Bone marrow (tissue), 2 donors: ENCODE measurements at places on chromosomes 2 and 18.
A peak's percentile ranks its signal among the peaks of the same experiment; 100 is the strongest.

GRCh38 chr18:39622431-39622830 lies 2056.8 kb upstream of the CELF4 start:
- no peak for DNase-seq

- DNase-seq, result no peak
These were observed 102.4 kb downstream of the VAPA start for GRCh38 chr18:10015941-10016819.

GRCh38 chr18:48975817-48976649 lies 25.3 kb upstream of the SMAD7 start:
- no peak for DNase-seq

GRCh38 chr18:23400918-23401317 lies 52.2 kb upstream of the RIOK3 start:
- no peak for DNase-seq

- DNase-seq, result no peak
These were observed 45.4 kb upstream of the RHOB start for GRCh38 chr2:20401489-20401835.

- no peak for DNase-seq
These were observed 87.9 kb upstream of the MAP4K3 start for GRCh38 chr2:39524756-39525635.

GRCh38 chr18:34977838-34978532 lies 63.2 kb upstream of the MAPRE2 start:
- no peak for DNase-seq

GRCh38 chr18:53040286-53040685 lies 700.3 kb downstream of the DCC start:
- DNase-seq, result no peak

DNA sequence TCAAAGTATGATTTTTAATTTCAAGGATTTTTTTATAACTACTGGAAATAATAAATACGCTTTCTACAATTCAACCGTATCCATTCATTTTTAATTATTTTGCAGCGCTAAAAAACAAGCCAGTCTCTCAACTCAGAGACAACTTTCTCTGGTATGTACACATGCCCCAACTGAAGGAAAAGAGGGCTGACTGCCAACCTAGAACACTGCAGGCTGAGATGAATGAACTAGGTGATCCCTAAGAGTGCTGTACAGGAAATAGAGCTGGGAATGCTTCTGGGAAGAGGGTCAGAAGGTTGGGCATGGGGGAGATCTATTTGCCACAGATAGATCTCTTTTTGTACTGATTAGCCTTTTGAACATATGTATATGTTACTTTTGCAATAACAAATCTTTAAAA lies 460.1 kb downstream of the NR4A2 start:
- DNase-seq, result no peak

- DNase-seq, result peak; percentile 55
These were observed 56.6 kb upstream of the AGPS start for GRCh38 chr2:177335917-177336450.

DNA sequence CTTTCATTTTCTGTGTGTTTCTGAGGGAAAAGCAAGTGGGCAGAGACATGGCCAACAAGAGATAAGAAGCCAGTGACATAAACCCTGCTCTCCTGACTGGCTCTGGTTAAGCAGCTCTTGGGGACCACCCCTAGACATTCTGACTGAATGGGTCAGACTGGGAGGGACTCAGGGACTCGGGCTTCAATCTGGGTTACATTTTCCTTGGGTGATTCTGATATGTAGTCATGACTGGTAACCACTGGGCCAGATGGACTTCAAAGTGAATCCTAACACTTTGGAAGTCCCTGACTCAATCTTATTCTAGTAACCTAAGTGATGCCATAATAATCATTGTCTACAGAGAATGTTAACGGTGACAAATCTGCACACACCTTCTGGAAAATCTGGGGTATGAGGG lies 397.8 kb downstream of the NBAS start:
- no peak for DNase-seq

- no peak for DNase-seq
These were observed 22.6 kb upstream of the PGAP1 start for GRCh38 chr2:196949116-196949515.

- no peak for DNase-seq
These were observed 121.1 kb upstream of the KLHL14 start for GRCh38 chr18:32893915-32894314.

DNA sequence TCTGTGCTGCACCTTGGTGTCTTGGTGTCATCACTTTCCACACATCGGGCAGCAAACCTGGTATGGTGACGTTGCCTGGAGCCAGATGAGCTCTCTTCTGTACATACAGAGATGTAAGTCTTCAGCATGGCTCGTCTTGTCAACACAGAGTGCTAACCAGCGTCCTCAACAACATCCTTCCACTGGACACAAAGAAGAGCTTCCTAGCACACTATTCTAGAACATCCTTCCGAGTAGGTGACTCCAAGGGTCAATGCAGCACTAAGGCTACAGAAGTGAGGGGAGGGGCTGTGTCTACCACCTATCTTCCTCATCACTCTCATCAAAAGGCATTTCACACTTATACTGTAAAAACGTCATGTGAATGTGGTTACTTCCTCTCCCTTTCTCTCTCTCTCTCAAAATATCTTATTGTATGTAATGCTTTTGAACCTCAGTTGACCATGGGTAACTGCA lies 108.1 kb upstream of the SLC1A4 start:
- no peak for DNase-seq

DNA sequence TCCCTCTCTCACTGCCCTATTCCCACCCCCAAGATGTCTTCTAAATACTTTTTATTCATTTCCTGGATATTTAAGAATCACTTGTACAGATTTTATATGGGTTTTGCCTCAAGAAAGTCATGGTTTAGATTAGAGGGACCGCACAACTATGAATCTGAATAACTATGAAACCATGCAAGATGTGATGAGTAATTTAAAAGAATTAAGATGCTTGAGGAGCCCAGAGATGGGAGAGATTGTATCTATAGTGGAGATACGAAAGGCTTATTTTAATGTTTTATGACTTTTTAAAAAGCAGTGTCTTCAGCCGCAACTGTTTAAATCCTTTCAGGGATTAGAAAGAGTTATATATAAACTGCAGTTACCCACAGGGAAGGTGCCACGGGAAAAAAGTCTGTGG lies 324.1 kb downstream of the LPIN1 start:
- DNase-seq, result no peak

DNA sequence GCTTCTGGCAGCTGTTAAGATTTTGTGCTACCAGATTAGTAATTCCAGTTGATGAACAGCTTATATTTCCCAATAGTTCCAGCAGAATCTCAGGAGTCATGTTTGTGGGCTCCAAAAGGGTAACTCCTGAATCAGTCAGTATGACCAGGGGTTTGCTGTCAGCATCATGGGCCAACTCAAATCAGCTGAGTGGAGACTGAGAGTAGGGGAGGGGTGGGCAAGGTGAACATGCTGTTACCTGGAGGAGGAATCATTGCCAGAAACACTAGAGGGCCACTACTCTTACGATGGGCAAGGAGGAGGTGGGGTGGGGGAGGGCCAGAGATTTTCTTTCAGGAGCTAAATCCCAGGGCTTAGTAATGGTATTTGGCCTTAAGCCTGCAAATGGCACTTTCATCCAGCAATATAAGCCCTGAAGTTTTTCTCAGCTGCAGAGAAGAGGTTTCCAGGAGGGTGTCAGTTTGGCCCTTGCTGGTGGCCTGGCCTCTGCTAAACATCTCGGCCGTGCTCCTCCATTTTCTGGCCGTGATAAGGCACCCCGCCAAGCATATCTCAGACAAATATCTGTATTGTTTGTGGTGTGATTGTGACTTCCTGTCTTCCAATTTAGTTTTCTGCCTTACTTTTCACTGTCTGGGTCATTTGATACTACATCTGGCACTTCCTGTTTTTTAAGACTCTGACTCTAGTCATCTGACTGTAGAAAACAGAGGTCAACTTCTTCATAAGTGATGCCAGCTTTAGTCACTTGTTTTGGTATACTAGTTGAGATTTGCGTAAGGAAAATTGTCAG lies 120.5 kb upstream of the CXCR4 start:
- peak; percentile 96 for DNase-seq

DNA sequence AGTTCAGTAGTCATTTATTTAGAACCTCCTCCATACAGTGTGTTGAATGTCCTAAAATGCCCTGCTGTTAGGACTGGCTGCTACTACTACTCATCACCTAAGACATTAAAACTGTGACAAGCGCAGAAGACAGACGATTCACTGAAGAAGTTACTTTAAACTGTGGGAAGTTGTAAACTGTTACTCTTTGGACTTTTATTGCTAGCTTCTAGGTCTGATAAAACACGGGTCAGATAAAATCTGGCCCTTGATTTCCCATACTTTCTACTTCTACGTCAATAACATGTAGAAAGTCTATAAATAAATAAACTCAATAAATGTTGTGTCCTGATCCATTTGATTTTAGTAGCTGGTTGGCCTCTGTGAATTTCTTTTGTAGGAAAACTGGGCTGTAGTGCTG lies 113.4 kb downstream of the ICA1L start:
- DNase-seq, result no peak

DNA sequence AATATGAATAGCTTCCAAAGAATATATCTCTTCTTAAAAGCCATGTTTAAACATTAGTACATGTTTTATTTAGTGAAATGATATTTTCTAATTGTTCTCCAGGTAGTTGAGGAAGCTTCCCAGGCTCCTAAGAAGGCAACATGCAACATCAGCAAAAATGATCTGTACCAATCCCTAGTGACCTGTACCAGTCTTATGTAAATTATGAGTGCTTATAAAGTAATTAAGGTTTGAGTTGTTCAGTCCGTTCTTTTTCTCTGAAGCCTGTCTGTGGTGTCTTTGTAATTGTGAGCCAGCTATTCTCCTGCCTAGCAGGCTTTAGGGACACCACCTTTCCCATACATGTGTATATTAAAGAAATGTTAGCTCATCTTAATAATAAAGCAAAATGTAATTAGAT lies 98.2 kb downstream of the PKP4 start:
- DNase-seq, result no peak

- no peak for DNase-seq
These were observed 28.4 kb downstream of the HK2 start for GRCh38 chr2:74862020-74862964.

- DNase-seq, result no peak
These were observed 18.5 kb downstream of the PDCL3 start for GRCh38 chr2:100581277-100581612.

GRCh38 chr18:69701305-69701704 lies 246.4 kb downstream of the CD226 start:
- no peak for DNase-seq

DNA sequence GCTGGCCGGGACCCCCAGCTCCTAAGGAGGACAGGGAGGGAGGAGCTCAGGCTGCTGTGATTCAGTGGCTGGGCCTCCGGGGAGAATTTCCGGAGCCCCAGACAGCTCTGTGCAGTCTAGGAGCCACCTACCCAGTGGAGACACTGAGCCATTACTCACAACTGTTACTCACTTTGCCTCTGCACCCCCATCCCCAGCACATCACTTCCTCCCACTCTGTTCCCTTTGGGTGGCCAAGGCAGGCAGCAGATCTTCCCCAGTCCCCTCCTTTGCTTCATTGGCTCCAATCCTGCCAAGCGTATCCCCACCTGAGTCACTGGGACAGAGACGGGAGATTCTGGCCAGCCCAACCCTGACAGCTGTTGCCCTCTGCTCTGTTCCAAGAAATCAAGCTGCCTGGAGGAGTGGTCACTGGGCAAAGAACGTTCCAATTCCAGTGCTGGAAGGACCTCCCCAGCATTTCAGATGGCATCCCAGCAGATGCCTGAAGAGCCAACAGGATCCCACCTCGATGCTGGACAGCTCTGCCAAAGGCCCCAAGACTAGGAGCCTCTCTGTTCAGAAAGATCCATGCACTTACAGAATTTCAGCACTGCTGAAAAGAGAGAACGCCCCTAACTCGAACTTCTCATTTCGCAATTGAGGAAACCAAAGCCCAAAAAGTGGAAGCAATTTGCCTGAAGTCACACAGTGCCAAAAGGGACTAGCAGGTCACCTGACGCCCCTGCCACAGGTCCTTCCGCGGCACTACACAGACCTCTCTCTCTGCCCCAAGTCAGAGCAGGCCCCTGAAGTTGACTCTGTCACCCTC lies 68.3 kb downstream of the TNS1 start:
- peak; percentile 58 for DNase-seq

- DNase-seq, result no peak
These were observed 54.8 kb downstream of the HNMT start for GRCh38 chr2:138018866-138019688.

GRCh38 chr2:227796045-227796711 lies 17.5 kb upstream of the CCL20 start:
- no peak for DNase-seq

- DNase-seq, result peak; percentile 10
These were observed 8.6 kb upstream of the ZNF407 start for GRCh38 chr18:74589021-74589420.

DNA sequence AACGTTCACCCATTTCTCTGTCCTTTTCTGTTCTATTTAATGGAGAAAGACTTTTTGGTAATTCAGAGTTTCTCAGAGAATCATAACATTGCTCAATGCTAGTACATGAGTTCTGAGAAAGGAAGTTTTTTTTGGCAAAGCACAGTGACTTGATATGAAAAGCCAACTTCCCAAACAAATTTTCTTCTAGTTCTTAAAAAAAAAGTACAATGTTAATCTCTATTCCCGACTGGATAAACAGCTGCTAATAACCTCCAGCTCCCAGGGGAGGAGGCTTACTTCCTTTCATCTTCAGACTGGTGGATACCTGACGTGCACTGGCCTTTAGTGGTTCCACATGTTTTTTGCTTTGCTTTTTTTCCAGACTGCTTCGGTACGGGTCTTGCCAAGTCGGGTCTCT lies 284.6 kb upstream of the CCDC68 start:
- DNase-seq, result no peak

GRCh38 chr2:102834523-102835273 lies 72.9 kb downstream of the TMEM182 start:
- no peak for DNase-seq

DNA sequence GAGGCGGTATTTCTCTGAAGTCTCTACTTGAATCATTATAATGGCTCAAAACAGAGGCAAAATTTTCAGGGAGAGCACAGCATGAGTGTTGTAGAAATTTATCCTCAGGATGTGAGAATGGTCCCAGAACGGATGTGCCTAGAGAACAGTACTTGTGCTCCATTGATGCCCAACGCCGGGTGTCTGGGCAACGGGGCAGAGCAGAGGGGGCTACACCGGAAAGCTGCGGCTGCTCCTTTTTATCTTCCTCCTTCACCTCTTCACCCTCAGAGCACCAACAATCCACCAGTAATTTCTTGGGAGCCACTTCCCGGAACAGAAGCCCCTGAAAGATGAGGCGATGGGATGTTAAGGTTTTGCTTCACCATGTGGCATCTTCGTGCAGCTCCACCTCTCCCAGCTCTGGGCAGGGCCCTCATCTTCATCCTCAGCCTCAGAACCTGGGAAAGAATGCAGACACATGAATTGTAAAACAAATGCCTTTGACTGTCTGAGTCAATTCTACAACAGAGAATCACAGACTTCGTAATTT lies 71.5 kb downstream of the PTGR3 start:
- DNase-seq, result no peak
